Right lung (tissue), 10 donors: ENCODE measurements at places on chromosomes 3 and 15. TPM values are rescaled to one million over a fixed set of nuclear protein-coding genes. Genes with fewer than 3 reads are reported as not detected.

CLEC3B gene
- 110 TPM for polyA plus RNA-seq

COL6A5 gene
- polyA plus RNA-seq, result 2.3 TPM

EMC7 gene
- 56.9 TPM for polyA plus RNA-seq

GOLGA6L6 gene
- not detected for polyA plus RNA-seq

FMN1 gene
- polyA plus RNA-seq, result 6.8 TPM

PCOLCE2 gene
- 5.8 TPM for polyA plus RNA-seq

STAB1 gene
- polyA plus RNA-seq, result 50.3 TPM
